Effector CD8-positive, alpha-beta T cell (primary cell): ENCODE measurements at places on chromosomes 4 and X.

DNA sequence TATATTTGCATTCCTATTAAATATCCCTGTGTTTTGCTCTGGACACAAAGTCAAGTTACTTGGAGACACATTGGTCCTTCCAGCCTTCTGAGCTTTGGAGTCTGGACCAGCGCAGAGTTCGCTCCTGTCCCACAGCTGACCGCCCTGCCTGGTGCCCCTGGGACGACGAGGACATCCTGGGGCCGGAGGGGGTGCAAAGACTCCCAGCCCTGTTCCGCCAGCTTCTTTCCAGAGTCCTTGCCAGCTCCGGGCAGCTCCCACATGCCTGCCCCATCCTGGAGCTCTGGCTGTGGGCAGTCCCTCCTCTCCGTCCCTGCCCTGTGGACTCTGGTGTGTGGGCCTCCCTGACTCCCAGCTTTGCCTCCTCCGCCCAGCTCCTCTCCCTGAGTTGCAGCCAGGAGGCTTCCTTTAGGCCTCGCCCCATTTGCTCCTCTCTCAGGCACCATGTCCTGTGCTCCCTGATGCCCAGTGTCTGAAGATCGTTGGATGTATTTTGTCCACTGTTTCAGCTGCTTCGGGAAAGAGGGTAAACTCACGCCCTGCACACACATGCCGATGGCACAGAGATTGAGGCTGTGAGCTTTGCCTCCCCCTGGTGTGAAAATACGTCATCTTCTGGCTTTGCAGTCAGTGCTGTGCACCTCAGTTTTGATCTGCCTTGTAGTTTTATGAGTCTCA is 4.9 kb upstream of the PCGF3 start:
- no peak for DNase-seq

- DNase-seq, result no peak
These were observed 45.2 kb upstream of the ENPP6 start for GRCh38 chr4:184262901-184263300.

DNA sequence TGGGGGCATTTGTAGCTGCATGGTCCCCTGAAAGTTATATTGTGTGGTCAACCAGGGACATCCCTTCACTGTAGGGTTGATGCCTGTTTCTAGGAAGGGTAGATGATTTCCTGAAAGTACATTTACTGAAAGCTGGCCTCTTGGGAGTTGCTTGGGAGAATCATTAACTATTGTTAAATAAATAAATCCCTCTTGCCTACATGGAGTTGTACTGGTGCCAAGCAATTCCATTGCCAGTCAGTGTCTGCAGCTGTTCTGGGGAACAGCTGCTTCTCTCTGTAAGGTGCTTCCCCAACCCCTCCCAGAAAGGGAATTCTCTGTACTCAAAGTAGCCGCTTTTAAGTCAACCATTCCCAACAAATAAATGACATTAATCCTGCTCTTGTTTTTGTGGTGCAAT is 51.1 kb downstream of the C4orf51 start:
- no peak for DNase-seq

- no peak for DNase-seq
These were observed 95.9 kb downstream of the RASL11B start for GRCh38 chr4:52957835-52958631.

- DNase-seq, result no peak
These were observed 17.1 kb downstream of the GABRA2 start for GRCh38 chr4:46372878-46373277.
